Left forelimb (tissue), 1 donor: ENCODE measurements at places on chromosomes 11 and 22.

- DNase-seq = no peak
Measured at GRCh38 chr11:33844236-33844635, 47.6 kb downstream of the LMO2 start.

DNA sequence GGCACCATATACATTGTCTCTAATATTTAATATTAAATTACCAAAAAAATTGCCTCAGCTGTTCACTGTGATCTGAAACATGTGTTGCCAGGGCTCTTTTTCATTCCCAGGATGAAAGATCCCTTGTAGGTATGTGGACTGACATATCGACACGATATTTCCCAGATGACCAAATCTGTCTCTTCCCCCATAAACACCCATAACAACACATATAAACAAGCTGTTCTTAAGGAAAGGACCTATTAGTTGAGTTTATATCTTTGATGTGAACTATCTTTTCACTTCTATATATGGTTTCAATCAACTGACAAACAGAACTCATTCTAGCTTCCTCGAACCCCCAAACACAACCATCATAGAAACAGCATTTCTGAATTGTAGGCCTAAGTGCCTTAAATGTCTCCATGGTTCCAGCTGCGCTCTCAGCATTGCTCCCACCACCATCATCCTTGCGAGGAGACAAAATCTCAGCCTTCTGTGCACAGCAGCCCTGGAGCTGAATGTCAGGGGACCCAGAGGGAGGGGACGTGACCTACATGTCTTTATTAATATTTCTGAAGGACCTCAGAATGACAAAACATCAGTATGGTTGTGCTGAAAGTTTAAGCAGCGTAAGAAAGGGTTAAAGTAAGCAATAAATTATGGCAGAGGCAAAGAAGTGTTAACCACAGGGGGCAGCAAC, 67.0 kb downstream of the ETS1 start:
- DNase-seq = no peak

GRCh38 chr11:86799680-86800075, 664 bp upstream of the PRSS23 start:
- no peak for DNase-seq

DNA sequence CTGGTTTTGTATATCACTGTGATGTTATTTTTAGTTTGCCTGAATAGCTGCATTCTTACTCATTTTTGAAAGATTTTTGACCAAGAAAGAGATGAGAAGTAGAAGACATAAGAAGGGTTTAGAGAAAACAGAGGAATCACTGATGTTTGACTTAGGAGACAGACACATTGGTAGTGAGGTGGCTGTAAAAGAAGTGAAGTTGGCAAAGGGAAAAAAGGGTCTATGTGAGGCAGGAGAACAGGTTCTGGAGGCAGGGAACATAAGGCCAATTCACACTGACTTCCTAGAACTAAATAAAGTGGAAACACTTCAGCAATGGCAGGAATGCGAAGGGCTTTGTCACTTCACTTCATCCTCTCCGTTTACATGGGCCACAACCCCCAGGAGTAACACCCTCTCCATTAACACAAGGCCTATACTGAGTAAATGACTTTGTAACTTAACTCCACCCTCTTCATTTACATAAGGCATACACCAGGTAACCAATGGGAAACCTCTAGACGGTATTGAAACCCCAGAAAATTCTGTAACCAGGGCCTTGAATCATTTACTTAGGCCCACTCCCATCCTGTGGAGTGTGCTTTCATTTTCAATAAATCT, 36.5 kb downstream of the CTSC start:
- no peak for DNase-seq

GRCh38 chr11:86162239-86162638, 82.3 kb upstream of the EED start:
- DNase-seq = no peak
